Fibroblast of lung (primary cell): ENCODE measurements at places on chromosomes 5 and 9.

- no peak for DNase-seq
Measured at GRCh38 chr5:84725946-84726570, 341.4 kb upstream of the EDIL3 start.

DNA sequence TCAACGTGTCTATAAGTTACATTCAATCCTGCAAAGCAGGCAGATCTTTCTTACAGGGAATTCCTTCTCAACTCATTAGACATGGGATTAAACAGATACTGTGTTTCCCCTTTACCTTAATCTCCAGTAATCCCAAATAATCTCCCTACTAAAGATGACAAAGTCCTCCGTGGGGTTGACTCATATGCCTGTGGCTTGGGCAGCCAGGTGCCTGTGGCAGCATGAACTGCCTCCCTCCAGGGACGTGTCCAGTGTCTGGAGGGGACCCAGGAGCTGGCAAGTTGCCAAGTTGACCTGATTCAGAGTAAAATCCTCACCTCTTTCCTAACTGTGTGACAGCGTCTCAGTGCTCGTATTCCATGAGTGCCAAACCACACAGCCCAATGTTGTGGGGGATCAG, 94.6 kb upstream of the PTCH1 start:
- DNase-seq: no peak

DNA sequence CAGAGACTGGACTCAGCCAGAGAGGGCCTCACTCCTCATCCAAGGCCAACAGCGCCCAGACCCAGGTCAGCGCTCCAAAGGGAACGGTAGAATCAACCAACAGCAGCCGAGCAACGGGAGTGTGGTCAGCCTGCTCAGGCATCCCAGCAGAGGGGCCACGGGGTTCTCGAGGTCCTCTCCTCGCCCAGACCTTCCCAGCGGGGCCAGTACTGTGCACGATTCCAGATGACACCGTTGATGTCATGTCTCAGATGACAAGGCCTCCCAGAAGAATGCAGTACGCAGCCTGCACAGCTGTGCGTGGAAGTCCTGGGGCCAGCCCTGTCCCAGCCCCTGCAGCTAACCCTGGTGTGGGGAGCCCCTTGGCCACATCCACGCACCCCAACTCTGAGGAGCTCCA, 141.0 kb upstream of the PPP1R26 start:
- no peak for DNase-seq

GRCh38 chr9:35464141-35465025, 25.5 kb upstream of the RUSC2 start:
- DNase-seq: peak; percentile 9

DNA sequence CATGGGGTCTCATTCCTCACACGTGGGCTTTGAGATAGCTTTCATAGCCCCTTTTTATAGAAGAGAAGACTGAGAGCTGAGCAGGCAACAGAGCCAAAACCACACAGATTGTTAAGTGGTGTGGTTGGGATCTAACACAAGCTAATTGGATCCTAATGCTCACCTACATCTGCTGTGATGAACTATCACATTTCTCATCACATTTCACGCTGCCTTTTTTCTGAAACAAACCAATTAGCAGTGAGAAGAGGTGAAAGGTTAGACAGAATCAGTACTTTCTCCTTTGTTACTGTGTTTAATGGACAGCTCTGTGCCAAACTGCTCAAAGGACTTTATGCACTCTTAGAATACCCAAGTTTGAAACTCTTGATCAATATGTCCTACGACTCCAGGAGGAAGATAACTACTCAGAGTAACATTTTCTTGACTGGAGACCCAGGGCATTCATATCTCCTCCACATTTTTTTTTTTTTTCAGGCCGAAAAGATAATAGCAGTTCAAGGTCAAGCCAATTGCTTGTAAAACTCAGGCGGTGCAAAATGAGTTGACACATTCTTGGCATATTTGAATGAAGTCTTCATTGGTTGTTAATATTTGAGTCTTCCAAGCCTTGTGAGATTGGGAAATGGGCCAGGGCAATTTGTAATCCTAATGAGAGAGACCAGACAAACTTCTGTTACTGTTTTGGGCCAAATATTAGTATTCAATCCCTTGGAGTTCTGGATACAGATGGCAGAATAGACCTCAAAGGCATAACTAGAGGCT, 138.4 kb downstream of the KCTD16 start:
- DNase-seq: peak; percentile 9
